ENCODE measurements at places on chromosomes 4 and X. TPM values are rescaled to one million over a fixed set of nuclear protein-coding genes. Genes with fewer than 3 reads are reported as not detected.

DNA sequence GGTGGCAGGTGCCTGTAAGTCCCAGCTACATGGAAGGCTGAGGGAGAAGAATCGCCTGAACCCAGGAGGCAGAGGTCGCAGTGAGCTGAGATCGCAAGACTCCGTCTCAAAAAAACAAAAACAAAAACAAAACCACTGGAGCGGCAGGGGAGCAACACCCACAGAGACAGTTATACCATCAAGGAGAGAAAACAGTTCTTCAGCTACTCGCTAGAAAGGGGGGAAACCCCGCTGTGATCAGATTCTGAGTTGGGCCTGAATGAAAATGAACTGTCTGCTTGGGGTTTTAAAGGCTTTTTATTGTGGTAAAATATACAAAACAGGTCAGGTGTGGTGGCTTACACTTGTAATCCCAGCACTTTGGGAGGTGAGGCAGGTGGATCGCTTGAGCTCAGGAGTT is 16.8 kb upstream of the IRAK1 start:
- no peak for DNase-seq
- H3K27me3 ChIP-seq = no peaks in the 10 kb centered on the region
- H3K4me3 ChIP-seq = no peak overlapping the region
- no peaks in the 10 kb centered on the region for H3K36me3 ChIP-seq

The AKAP14 gene
- total RNA-seq = not detected

The PAGE5 gene
- not detected for total RNA-seq

- DNase-seq = no peak
- no peaks in the 10 kb centered on the region for H3K36me3 ChIP-seq
- H3K27me3 ChIP-seq = no peaks in the 10 kb centered on the region
Measured at GRCh38 chr4:30836231-30836630, 116.1 kb downstream of the PCDH7 start.

The ETNPPL gene
- total RNA-seq = not detected

- no peaks in the 10 kb centered on the region for H3K27me3 ChIP-seq
- no peak overlapping the region for H3K4me3 ChIP-seq
- no peaks in the 10 kb centered on the region for H3K4me1 ChIP-seq
- no peaks in the 10 kb centered on the region for H3K36me3 ChIP-seq
- H3K27ac ChIP-seq = peak overlapping the region; percentile 39
- DNase-seq = no peak
Measured at GRCh38 chr4:26361297-26361696, 40.5 kb downstream of the RBPJ start.

GRCh38 chr4:130395871-130396270 is 1299.9 kb downstream of the C4orf33 start:
- no peak for DNase-seq
- H3K4me1 ChIP-seq = no peaks in the 10 kb centered on the region
- H3K27ac ChIP-seq = no peak overlapping the region
- no peak overlapping the region for H3K4me3 ChIP-seq

GRCh38 chr4:27662426-27662825 is 801.8 kb downstream of the STIM2 start:
- H3K27me3 ChIP-seq = no peaks in the 10 kb centered on the region
- DNase-seq = no peak
- no peak overlapping the region for H3K4me3 ChIP-seq
- H3K27ac ChIP-seq = no peak overlapping the region
- H3K4me1 ChIP-seq = no peaks in the 10 kb centered on the region
- H3K36me3 ChIP-seq = no peaks in the 10 kb centered on the region

DNA sequence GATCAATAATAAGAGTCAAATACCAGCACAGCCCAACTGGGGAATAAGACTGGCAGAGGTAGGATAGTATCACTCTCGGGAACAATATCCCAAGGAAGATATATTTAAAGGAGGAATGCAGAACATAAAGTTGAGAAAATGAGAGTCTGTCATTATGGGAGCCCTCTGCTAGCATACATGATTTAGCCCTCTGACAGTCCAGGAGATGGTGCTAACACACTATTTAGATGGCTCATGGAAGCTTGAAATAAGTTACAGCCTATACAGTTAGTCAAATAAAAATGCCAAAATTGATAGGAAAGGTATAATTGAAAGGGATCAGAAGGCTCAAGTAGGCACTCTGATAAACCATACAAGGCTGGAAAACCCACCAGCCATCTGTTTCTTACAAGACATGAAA is 201.0 kb upstream of the NEIL3 start:
- DNase-seq = no peak
- H3K27me3 ChIP-seq = no peaks in the 10 kb centered on the region
- H3K4me3 ChIP-seq = no peak overlapping the region
- no peaks in the 10 kb centered on the region for H3K36me3 ChIP-seq
- no peak overlapping the region for H3K27ac ChIP-seq
- no peaks in the 10 kb centered on the region for H3K4me1 ChIP-seq

The CXorf49 gene
- total RNA-seq = not detected

The PCDH11X gene
- total RNA-seq = 7.1 TPM

DNA sequence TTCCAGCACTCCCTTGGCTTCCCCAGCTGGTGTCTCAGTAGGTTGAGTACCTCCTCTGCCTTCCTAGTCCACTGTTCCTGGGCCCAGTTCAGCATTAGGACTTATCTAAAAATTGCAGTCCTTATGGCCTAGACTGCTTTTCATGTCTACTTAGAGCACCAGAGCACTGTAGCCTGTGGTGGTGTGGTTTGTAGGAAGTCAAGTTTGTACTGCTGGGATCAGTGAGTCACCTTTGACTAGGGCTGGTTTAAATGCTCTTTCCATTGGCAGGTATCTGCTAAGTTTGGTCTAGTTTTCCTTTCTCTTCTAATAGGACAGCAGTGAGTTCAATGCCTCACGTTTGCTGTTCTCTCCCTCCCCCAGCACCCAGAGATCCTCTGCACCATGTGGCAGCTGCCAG is 233.6 kb upstream of the WDFY3 start:
- H3K27me3 ChIP-seq = no peaks in the 10 kb centered on the region
- no peak for DNase-seq
- H3K4me1 ChIP-seq = no peaks in the 10 kb centered on the region

GRCh38 chr4:58636381-58636780 is 1526.2 kb upstream of the IGFBP7 start:
- no peaks in the 10 kb centered on the region for H3K27me3 ChIP-seq
- no peaks in the 10 kb centered on the region for H3K4me1 ChIP-seq
- DNase-seq = no peak
- H3K4me3 ChIP-seq = no peak overlapping the region
- H3K36me3 ChIP-seq = no peaks in the 10 kb centered on the region

GRCh38 chr4:47270201-47270888 is 193.2 kb downstream of the COMMD8 start:
- DNase-seq = no peak
- H3K4me3 ChIP-seq = no peak overlapping the region
- H3K36me3 ChIP-seq = no peaks in the 10 kb centered on the region
- H3K27me3 ChIP-seq = no peaks in the 10 kb centered on the region
- H3K27ac ChIP-seq = no peak overlapping the region

The HELT gene
- not detected for total RNA-seq

GRCh38 chr4:25658357-25658771 is 2.7 kb downstream of the SLC34A2 start:
- no peaks in the 10 kb centered on the region for H3K4me1 ChIP-seq
- no peak overlapping the region for H3K4me3 ChIP-seq
- H3K27me3 ChIP-seq = no peaks in the 10 kb centered on the region
- no peak for DNase-seq

DNA sequence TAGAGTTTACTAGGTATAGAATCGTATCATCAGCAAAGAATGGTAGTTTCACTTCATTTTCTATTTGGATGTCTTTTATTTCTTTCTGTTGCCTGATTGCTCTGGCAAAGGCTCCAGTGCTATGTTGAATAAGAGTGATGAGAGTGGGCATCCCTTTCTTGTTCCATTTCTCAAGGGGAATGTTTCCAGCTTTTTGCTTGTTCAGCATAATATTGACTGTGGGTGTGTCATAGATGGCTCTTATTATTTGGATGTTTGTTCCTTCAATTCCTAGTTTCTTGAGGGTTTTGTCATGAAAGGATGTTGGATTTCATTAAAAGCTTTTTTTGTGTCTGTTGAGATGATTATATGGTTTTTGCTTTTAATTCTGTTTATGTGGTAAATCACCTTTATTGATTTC is 1114.5 kb downstream of the RAPGEF2 start:
- H3K36me3 ChIP-seq = no peaks in the 10 kb centered on the region
- H3K27me3 ChIP-seq = no peaks in the 10 kb centered on the region
- no peak overlapping the region for H3K27ac ChIP-seq
- no peak overlapping the region for H3K4me3 ChIP-seq
- no peak for DNase-seq
- no peaks in the 10 kb centered on the region for H3K4me1 ChIP-seq

The SLC6A8 gene
- 40.3 TPM for total RNA-seq

DNA sequence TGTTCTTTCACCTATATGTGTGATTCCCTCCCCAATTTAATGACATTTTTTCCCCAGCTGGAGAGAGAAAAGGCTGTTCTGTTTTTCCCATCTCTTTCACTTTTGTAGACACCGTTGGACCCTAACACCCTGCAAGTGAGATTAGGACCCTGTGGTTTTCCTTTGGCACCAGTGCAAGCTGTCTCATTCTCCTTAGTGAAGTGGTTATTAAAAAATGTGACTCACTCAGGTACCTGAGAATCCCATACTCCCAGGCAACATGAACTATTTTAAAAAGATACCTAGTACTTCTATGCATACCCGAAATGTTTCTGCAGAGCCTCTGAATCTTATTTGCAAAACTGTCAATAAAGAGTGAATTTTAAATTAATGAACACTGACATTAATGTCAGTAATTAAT is 175.7 kb upstream of the TBC1D9 start:
- peaks cover 5% of the 10 kb centered on the region for H3K4me1 ChIP-seq
- DNase-seq = no peak

GRCh38 chr4:15652191-15652590 is 3.0 kb downstream of the FBXL5 start:
- peak overlapping the region; percentile 100 for H3K27ac ChIP-seq
- DNase-seq = no peak
- no peaks in the 10 kb centered on the region for H3K27me3 ChIP-seq
- H3K4me1 ChIP-seq = peaks cover 5% of the 10 kb centered on the region
- H3K4me3 ChIP-seq = no peak overlapping the region

- peak; percentile 70 for DNase-seq
- no peaks in the 10 kb centered on the region for H3K4me1 ChIP-seq
- peak overlapping the region; percentile 56 for H3K27ac ChIP-seq
- no peaks in the 10 kb centered on the region for H3K36me3 ChIP-seq
- peak overlapping the region; percentile 58 for H3K4me3 ChIP-seq
Measured at GRCh38 chr4:1579001-1579900, 104.9 kb downstream of the FAM53A start.

DNA sequence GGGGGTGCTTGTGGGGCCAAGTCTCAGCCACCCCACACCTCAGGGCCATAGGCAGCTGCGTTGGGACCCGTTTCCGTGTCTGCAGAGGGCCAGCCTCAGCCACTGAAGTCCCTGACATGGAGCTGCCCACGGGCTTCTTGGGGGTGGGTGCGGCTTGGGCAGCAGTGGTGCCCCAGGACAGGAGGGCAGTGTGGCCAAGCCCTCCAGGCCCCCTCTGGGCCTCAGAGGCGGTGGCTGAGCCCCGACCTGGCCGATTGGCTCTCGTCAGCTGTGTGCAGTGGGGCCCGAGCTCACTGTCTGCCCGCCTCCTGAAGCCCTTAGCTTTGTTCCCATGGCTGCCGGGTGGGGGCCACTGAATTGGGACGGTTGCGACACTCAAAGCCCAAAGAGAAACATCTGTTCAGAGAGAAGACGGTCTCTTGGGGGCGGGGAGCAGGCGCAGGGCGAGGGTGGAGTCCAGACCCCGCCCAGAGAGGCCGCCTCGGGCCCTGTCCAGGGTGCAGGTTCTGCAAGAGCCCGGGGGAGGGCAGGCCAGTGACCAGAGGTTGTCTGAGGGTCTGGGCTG is 9.1 kb downstream of the FGFR3 start:
- H3K36me3 ChIP-seq = no peaks in the 10 kb centered on the region
- no peak overlapping the region for H3K27ac ChIP-seq
- H3K4me3 ChIP-seq = no peak overlapping the region
- no peaks in the 10 kb centered on the region for H3K4me1 ChIP-seq
- no peaks in the 10 kb centered on the region for H3K27me3 ChIP-seq

The ADAMTS3 gene
- 6.9 TPM for total RNA-seq

The HGFAC gene
- 0.28 TPM for total RNA-seq

GRCh38 chr4:64230709-64231310 is 178.4 kb downstream of the TECRL start:
- no peaks in the 10 kb centered on the region for H3K4me1 ChIP-seq
- no peak for DNase-seq
- H3K36me3 ChIP-seq = no peaks in the 10 kb centered on the region
- H3K27me3 ChIP-seq = no peaks in the 10 kb centered on the region
- H3K4me3 ChIP-seq = no peak overlapping the region

DNA sequence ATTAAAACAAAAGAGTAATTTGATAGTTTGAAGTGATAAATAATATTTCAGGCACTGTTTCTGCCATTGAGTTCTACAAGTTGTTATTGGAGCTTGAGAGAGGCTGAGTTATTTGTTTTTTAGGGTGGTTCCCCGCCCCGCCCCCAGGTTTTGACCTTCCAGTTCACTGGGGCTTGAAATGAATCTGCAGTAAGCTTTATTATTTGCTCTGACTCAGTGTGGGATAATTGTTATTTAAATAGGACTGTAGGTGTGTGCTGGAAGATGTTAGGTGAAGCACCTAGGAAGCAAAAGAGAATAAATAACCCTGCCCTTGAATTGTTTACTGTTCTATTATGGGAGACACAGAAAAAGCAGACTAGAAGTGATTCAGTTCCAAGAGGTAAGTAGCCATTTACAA is 81.2 kb upstream of the KCNIP4 start:
- H3K36me3 ChIP-seq = no peaks in the 10 kb centered on the region
- H3K27ac ChIP-seq = no peak overlapping the region
- H3K4me3 ChIP-seq = no peak overlapping the region
- H3K27me3 ChIP-seq = no peaks in the 10 kb centered on the region

GRCh38 chr4:118936406-118936805 is 47.8 kb downstream of the SYNPO2 start:
- no peak for DNase-seq
- H3K36me3 ChIP-seq = no peaks in the 10 kb centered on the region
- H3K4me1 ChIP-seq = peaks cover 9% of the 10 kb centered on the region
- peak overlapping the region; percentile 75 for H3K27ac ChIP-seq
- no peaks in the 10 kb centered on the region for H3K27me3 ChIP-seq

GRCh38 chrX:112672788-112673560 is 6.8 kb downstream of the LHFPL1 start:
- no peak overlapping the region for H3K4me3 ChIP-seq
- H3K27ac ChIP-seq = no peak overlapping the region
- H3K36me3 ChIP-seq = no peaks in the 10 kb centered on the region
- no peaks in the 10 kb centered on the region for H3K27me3 ChIP-seq
